ENCODE measurements at places on chromosomes 6 and 20.

GRCh38 chr6:89208551-89208950 is 8.6 kb downstream of the GABRR1 start:
- DNase-seq: no peak

DNA sequence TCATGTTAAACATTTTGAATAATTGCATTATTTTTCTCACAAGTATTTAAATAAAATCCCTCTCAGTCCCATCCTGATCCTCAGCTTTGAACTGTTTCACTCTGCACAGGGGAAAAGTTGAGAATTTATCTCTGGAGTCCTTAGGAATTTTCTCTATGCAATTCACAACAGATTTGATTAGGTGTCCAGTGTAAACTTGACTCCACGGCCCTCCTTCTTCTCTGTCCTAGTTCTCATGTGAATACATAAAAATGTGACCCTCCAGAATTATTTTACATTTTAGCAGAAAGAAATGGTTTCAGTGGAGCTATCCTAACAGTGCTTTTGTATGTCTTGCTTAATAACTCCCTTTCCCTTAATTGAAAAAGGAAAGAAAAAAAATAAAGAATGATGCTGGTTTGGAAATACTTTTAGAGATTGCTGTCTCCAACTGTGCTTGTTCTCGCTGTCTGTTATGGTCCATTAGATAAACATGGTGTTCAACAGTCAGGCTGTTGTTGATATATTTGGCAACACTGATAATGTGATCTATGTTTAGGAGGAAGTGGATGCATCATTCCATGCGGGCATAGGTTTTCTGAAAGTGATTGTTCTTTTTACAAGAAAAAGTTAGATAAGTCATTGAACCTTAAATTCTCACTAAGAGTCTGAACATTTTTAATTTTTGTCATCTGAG is 599.4 kb upstream of the CITED2 start:
- no peak for DNase-seq

- DNase-seq: no peak
Observed at GRCh38 chr20:14583413-14583812, 246.0 kb upstream of the FLRT3 start.

DNA sequence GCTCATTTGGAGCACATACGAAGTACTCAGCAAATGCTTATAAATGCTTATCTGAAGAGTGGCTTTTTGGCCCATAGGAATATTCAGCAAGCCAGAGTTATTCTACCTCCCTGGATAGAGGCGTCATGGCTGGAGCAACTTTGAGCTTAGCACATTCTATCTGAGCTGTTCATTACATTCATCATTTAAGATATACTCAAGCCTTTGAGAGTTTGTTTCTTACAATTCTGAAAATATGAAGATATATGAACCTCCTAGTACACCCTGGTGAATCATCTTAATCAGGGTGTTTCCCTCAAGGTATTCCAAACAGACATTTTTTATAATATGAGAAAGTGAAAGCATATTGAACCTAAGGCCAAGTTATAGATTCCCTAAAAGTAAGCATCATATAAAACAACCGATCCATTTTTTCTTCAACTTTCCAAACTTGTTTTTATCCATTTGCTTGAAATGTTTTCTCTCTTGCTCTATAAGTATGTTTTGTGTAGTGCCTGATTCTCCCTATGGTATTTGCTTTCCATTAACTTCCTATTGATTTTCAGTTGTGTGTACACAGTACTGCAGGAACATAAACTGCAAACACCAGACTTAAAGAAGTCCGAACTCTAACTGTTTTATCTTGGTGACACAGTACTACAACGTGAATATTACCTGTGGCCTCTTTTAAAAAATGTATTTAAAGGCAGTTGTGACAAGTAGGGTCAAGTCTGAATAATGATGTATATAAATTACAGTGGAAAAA is 139.7 kb upstream of the PTPRK start:
- DNase-seq: no peak

DNA sequence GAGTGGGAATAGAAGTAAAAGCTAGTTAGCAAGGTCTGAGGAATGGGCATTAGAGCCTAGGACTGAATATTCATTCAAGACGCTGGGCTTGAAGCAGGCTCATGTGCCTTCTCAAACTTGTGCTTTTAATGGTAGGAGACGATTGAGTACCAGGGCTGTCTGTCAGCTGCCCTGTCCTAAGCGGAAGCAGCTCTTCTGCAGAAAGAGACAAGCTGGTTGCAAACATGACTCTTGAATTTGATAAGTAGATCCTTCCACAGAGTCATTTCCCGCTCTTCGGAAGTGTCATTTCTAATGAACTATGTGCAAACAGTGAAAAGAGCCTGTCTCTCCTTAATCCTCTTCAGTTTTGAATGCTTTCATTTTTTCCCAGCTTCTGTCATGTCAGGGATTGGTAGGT is 176.4 kb downstream of the TFAP2B start:
- no peak for DNase-seq

DNA sequence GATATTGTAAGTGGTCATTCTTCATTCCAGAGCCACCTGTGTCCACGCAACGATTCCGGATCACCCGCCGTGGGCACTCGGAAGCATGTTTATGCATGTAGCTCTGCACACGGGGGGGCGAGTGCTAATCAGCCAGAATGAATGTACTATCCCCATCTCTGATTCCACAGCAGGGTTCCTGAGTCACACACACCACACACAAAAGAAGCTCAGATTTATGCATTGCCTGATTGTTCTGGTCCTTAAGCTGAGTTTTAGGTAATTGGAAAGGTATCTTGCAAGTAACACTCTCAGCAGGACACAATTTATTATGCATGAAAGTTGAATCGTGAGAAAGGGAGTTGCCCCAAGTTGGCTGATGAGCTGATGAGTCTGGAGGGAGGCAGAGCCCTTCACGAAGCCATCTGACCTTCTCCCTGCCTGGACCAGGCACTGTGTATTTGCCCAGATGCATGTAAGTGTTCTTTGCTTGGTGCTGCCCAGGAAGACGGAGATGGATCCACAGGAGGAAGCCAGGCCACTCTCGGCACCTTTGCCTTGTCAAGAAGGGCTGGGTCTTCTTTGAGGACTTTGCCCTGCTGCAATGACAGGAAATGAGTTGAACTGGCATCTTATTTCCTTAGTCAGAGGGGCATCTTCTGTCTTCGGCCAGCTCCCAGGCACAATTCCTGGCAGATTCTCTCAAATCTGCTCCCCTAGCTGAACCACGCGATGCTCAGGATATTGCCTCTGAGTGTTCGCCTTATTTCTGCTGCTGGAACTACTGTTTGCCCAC is 141.1 kb downstream of the SYNDIG1 start:
- no peak for DNase-seq

GRCh38 chr20:10449270-10449669 is 14.2 kb downstream of the SLX4IP start:
- DNase-seq: no peak

DNA sequence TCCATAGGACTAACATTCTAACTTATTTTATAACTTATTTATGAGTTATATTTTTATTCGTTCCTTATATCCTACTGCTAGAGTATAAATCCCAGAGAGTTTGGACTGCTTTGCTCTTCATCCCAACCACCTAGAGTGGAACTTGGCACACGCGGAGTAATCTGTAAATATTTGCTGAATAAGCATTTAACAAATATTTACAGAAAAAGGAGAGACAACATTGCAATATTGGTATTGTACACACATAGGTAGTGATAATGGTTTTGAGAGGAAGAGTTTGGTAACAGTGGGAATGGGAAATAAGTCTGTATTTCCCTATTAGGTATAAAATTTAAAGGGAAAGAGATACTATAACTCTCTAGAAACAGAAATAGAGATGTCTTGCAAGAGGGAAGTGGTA is 634.8 kb upstream of the CITED2 start:
- no peak for DNase-seq

- peak; percentile 45 for DNase-seq
Observed at GRCh38 chr20:58447511-58448391, 58.7 kb downstream of the VAPB start.

GRCh38 chr20:39913274-39913673 is 775.8 kb downstream of the MAFB start:
- DNase-seq: no peak

Measured in hepatic stellate cell (primary cell).